CD4-positive, alpha-beta memory T cell (primary cell): ENCODE measurements at places on chromosomes 1 and 21. TPM values are rescaled to one million over a fixed set of nuclear protein-coding genes. Genes with fewer than 3 reads are reported as not detected.

DNA sequence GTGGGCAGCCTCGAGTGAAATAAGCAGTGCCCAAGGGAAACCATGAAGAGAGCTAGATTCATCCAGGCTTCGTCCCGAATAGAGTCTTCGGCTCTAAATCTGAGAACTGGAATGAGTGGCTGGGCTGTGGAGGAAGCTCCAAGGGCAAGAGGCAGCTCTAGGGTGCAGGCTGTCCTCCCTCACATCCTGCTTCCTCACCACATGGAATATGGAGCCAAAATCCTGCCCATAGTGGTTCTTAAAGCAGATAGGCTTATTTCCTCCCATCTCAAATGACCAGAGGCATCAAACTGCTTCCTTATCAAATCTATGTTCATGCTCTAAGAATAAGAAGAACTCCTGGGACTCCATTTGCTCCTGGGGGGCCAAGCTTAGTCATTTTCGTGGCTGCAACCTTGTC is 2.5 kb downstream of the IL24 start:
- DNase-seq, result no peak

DNA sequence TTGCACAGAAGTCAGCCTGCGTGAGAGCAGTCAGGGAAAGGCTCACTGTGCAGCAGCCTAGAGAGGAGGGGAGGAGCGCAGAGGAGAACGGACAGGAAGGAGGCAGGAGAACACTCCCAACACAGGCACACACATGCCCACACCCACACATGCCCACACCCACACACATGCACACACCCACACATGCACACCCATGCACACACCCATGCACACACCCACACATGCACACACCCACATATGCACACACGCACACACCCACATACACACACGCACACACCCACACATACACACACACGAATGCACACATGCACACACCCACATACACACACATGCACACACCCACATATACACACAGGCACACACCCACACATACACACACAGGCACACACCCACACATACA is 7.1 kb downstream of the SUMO3 start:
- no peak for DNase-seq

DNA sequence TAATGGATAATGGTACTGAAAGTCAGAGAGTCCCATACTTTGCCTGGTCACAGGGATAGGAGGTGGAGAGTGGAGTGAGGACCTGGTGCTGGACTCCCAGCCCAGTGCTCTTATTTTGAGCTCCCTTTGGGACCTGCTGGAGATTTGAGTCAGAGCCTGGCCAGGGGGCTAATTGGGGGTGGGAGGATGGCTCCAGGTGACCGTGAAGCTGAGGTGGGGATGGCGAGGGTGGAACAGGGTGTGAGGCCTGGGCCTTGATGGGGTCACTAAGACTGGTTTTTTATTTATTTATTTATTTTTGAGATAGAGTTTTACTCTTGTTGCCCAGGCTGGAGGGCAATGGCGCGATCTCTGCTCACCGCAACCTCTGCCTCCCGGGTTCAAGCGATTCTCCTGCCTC is 17.8 kb downstream of the AMPD2 start:
- no peak for DNase-seq

DNA sequence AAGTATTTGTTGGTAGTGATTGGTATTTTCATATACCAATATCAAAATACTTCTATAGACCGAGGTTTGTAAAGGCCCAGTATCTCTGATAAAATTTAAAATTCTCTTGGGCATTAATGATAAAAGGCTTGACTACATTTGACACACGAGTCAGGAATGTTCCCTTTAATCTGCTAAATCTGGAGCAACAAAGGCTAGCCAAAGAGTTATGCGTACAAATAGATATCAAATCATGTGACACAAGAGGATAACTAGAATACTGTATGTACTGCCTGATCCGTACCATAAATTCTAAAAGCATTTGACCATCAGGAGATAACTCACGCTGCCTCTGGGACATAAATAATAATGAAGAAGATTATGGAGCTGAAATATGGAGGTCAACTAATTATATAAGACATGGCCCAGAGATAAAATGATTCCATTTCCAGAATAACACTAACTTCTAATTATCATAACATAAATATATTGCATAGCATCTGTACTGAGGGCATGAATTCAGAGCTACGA is 64.2 kb upstream of the SH3GLB1 start:
- DNase-seq, result no peak

- no peak for DNase-seq
Observed at GRCh38 chr1:77316006-77316405, 34.2 kb downstream of the AK5 start.

GRCh38 chr1:33338048-33338439 is 17.1 kb upstream of the A3GALT2 start:
- DNase-seq, result no peak

- no peak for DNase-seq
Observed at GRCh38 chr1:1080122-1080757, 6.1 kb upstream of the RNF223 start.

- DNase-seq, result no peak
Observed at GRCh38 chr1:33721301-33721815, 142.5 kb upstream of the HMGB4 start.

DNA sequence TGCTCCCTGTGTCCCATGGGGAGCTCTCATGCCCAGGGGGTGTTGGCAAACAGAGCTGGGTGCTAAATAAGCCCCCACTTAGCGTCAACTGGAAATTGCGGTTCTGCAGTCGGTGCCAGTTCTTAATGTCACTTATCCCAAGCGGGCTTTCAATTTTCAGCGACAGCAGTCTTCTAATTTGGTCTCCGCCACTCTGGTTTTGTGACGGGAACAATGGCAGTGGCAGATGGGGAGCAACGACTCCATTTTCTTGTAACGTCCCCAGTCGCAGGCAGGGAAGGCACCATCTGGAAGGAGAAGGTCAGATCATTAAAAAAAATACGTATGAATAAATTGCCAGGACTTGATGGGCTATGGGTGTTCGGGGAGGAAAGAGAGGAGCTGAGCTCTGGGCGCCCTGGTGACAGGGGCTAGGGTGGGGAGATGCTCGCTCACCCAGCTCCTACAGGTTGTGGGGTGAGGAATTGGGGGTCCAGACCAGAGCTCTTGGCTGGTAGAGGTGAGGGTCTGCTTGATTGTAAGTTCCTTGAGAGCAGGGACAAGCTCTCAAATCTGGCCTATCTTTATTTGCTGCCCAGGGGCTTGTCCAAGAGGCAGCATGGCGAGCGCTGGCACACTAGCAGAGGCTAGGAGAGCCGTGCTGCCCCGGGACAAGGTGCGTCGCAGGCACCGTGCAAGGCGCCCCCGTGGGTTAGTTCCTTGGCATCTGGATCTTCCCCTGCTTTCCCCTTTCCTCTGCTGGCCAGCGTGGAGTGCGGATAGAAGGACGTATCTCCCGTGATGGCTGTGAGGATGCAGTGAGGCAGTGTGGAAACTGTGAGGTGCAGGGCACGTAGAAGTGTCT is 105.8 kb downstream of the ARHGEF10L start:
- DNase-seq, result no peak

DNA sequence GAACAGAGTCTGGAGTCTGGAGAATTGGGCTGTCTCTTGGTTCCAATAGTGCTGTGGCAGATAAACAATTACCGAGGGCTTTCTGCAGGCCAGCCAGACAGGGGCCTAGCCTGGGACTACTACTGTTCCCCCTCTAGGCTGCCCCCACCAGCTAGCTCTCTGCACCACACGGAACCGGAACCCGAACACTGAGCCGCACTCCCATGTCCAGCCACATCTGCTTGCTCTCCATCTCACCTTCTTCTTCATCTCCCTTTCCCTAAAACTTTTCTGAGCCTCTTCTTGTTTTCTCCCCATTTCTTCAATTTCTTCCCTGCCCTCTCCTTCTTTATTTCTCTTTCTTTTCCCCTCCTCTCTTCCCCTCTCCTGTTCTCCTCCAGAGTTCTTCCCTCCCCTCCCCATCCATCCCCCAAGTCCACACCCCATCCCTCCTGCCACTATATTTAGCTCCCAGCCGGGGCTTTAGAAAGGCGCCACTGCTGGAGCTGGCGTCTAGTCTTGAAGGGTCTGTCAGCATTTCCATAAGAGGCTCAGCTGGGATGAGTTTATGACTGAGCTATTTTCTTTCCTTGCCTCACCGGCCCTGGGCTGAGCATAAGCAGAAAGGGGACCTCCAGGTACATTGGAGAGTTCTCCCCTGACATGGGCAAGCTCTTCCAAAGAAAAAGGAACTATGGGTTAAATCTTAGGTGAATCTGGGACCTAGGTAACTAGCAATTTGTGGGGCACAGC is 25.7 kb upstream of the ATP2B4 start:
- no peak for DNase-seq

GRCh38 chr1:41357451-41358101 is 3.7 kb upstream of the FOXO6 start:
- no peak for DNase-seq

The TMEM240 gene
- total RNA-seq, result 2.8 TPM

The SYPL2 gene
- not detected for total RNA-seq

The TNFRSF4 gene
- total RNA-seq, result 13.5 TPM

The SLFNL1 gene
- 1.6 TPM for total RNA-seq

The RHD gene
- total RNA-seq, result not detected
